ENCODE measurements at places on chromosomes 2 and 18.

- no peak for DNase-seq
- no peaks in the 10 kb centered on the region for H3K36me3 ChIP-seq
- H3K27me3 ChIP-seq, result no peaks in the 10 kb centered on the region
- no peak overlapping the region for H3K4me3 ChIP-seq
These were observed 128.2 kb upstream of the DNAJC10 start for GRCh38 chr2:182587831-182588230.

DNA sequence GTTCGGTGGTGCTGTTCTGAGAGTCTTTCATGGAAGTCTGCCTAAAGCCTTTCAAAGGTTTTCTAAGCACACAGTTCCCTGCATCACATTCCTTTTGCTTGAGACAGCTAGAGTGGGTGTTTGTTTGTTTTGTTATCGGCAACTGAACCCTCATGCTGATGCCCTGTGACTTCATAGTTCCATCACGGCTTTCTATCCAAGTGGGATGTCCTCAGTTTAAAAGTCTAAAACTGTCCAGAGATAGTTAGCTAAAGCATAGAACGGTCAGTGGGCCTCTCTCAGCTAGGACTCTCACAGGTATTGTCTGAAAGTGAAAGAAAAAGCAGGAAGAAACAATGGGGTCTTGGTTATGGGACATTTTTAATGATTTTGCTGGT lies 337.3 kb downstream of the OSR1 start:
- no peaks in the 10 kb centered on the region for H3K36me3 ChIP-seq
- H3K4me1 ChIP-seq, result no peaks in the 10 kb centered on the region
- H3K4me3 ChIP-seq, result no peak overlapping the region
- no peaks in the 10 kb centered on the region for H3K27me3 ChIP-seq

- no peak overlapping the region for H3K27ac ChIP-seq
- no peaks in the 10 kb centered on the region for H3K27me3 ChIP-seq
- peak overlapping the region; percentile 88 for H3K4me3 ChIP-seq
- H3K36me3 ChIP-seq, result no peaks in the 10 kb centered on the region
These were observed 2.0 kb downstream of the MFSD6 start for GRCh38 chr2:190410166-190410565.

GRCh38 chr2:39938035-39938835 lies 159.2 kb upstream of the THUMPD2 start:
- peaks cover 6% of the 10 kb centered on the region for H3K4me1 ChIP-seq
- no peaks in the 10 kb centered on the region for H3K36me3 ChIP-seq
- no peaks in the 10 kb centered on the region for H3K27me3 ChIP-seq

DNA sequence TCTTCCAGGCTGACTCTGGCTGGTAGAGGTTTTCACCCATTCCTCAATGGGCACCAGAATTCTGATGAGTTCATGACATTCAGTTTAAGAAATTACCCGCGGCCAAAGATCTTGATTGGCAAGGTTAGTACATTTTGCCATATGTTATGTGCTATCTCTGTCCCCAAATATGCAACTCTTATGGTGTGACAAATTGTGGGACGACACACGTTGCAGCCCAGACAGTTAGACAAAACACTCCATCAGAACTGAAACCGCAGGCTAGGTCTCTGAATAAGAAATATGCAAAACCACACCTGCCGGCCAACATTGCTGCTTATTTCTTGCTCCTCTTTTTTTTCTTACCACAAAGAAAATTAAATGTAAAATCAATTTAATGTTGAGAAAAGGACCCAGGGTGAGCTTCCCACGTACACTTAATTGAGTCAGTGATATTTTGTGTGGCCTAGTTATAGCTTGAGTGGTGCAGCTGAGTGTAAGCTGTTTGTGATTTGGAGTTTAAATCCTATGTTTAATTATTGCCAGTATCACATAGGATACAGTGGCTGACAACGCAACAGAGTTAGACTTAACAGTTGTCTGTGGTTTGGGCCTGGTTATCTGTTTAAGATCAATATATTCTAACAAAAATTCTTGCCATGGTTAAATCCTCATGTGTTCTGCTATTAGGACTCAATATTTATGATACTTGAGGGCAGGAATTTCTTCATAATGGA lies 35.7 kb upstream of the LTBP1 start:
- H3K27ac ChIP-seq, result no peak overlapping the region
- H3K4me3 ChIP-seq, result no peak overlapping the region
- no peaks in the 10 kb centered on the region for H3K36me3 ChIP-seq
- no peak for DNase-seq

DNA sequence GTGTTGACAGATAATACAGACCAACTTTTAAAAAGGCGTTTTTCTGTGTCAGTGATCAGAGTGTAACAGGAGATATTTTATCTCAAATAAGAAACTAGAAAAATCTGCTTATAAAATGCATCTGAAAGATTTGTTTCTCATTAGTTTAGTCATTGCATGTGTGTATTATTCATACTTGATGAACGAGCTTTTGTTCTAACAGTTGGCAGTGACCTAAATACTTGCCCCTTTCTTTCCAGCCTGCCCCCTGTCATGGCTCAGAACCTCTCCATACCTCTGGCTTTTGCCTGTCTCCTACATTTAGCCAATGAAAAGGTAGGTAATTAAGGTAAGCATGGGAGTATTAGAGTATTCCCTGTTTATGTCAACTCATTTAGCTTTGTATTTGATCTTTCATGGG lies 33.6 kb downstream of the NCAPH start:
- DNase-seq, result no peak
- no peak overlapping the region for H3K27ac ChIP-seq
- no peaks in the 10 kb centered on the region for H3K27me3 ChIP-seq
- H3K4me1 ChIP-seq, result no peaks in the 10 kb centered on the region
- H3K36me3 ChIP-seq, result no peaks in the 10 kb centered on the region

GRCh38 chr2:205758500-205758899 lies 76.2 kb downstream of the NRP2 start:
- H3K27me3 ChIP-seq, result peaks cover 7% of the 10 kb centered on the region
- no peak overlapping the region for H3K27ac ChIP-seq
- no peak overlapping the region for H3K4me3 ChIP-seq
- no peaks in the 10 kb centered on the region for H3K4me1 ChIP-seq
- H3K36me3 ChIP-seq, result no peaks in the 10 kb centered on the region

DNA sequence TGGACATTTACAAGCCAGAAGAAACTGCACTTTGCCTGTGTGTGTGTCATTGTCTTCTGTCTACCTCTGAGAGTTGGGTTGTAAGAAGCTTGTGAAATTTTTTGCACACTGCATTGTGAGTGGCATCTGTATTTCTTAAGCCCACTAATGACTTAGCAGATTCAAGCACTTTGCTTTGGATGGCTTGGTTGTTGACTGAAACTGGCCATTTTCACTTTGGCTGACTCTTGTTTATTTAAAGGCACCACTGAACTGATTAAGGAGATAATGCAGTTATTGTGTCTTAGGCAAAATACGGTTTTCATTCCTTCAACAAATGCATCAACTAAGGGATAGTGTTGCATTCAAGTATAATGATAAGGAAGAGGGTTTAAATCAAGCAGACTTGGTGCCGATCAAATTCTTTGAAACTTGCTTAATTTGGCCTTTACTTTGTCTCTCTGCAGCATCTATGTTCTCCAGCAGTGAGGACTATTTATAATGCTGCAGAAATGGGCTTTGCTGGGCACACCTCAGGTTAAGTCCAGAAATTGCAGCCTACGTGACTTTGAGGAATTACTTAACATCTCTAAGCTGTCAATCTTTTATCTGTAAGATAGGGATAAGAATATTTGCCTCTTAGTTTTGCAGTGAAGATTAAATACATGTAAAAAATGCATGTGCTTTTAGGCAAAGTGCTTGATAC lies 142.0 kb downstream of the CCDC85A start:
- no peaks in the 10 kb centered on the region for H3K4me1 ChIP-seq
- DNase-seq, result no peak
- no peak overlapping the region for H3K27ac ChIP-seq
- H3K4me3 ChIP-seq, result no peak overlapping the region

GRCh38 chr2:44148999-44149398 lies 19.7 kb upstream of the PPM1B start:
- no peak overlapping the region for H3K4me3 ChIP-seq
- H3K36me3 ChIP-seq, result no peaks in the 10 kb centered on the region
- no peaks in the 10 kb centered on the region for H3K4me1 ChIP-seq
- no peak for DNase-seq

- H3K27ac ChIP-seq, result no peak overlapping the region
- H3K27me3 ChIP-seq, result no peaks in the 10 kb centered on the region
- no peaks in the 10 kb centered on the region for H3K4me1 ChIP-seq
- H3K4me3 ChIP-seq, result no peak overlapping the region
- no peaks in the 10 kb centered on the region for H3K36me3 ChIP-seq
These were observed 132.4 kb upstream of the CAVIN2 start for GRCh38 chr2:191979221-191979730.

DNA sequence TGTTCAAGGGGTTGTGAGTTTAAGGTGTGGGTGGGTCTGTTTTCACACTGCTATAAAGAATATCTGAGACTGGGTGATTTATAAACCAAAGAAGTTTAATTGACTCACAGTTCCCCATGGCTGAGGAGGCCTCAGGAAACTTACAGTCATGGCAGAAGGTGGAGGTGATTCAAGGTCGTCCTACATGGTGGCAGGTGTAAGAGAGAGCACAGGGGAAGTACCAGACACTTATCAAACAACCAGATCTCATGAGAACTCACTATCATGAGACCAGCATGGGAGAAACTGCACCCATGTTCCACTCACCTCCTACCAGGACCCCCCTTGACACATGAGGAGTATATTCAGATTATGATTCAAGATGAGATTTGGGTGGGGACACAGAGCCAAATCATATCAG lies 38.0 kb downstream of the RHBDD1 start:
- no peak for DNase-seq
- no peak overlapping the region for H3K27ac ChIP-seq
- H3K4me3 ChIP-seq, result no peak overlapping the region
- no peaks in the 10 kb centered on the region for H3K27me3 ChIP-seq

DNA sequence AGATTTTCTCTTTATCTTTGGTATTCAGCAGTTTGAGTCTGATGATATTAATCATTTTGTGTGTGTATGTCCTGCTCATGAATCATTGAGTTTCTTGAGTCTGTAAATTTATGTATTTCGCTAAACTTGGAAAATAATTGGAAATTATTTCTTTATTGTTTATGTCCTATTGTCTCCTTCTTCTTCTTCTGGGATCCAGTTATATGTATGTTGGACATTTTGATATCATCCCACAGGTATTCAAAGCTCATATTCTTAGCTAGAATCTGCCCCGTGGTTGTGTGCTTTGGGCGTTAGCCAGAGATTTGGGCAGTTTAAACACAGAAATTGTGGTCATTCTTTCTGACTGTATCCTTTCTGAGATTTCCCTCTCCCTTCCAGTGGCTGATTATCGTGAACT lies 243.0 kb upstream of the SPRED2 start:
- no peak for DNase-seq
- no peaks in the 10 kb centered on the region for H3K4me1 ChIP-seq
- peaks cover 12% of the 10 kb centered on the region for H3K36me3 ChIP-seq
- peaks cover 38% of the 10 kb centered on the region for H3K27me3 ChIP-seq
- no peak overlapping the region for H3K4me3 ChIP-seq

DNA sequence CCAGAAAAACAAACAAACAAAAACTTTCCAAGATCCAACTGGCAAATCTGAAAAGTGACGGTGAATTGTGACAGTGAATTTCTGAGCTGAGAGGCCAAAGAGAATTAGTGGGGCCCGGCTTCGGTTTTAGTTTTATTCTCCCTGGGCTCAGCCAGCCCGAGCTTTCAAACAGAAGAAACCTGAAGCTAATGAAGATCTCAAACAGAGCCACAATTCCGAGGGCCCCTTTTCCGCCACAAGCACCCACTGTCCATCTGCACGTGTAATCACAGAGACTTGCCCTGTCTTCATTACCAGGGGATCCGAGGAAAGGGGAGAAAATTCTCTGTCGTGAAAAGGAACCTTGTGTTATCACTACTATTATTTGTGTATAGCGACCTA lies 4.2 kb upstream of the ONECUT2 start:
- peaks cover 61% of the 10 kb centered on the region for H3K27me3 ChIP-seq
- peaks cover 27% of the 10 kb centered on the region for H3K36me3 ChIP-seq
- peaks cover 30% of the 10 kb centered on the region for H3K4me1 ChIP-seq
- H3K4me3 ChIP-seq, result peak overlapping the region; percentile 30
- no peak overlapping the region for H3K27ac ChIP-seq

DNA sequence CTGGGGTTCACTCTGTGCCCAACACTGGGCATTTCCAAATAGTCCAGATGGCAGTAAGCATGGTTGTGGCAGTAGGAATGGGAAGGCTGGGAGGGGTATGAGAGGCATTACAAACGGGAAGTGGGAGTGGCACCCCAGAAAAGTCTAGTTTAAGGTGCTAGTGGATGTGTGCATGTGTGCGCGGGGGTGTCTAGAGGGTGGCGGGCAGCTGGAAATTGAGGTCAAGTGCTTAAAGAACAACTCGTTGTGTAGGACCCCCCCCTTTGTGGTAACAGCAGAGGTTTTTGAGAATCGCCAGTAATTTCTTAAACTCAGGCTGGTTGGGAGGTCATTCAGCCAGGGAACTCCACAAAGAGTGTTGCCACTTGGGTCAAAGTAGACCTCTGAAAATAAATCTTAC lies 69.9 kb downstream of the RHBDD1 start:
- peak; percentile 46 for DNase-seq
- H3K27ac ChIP-seq, result peak overlapping the region; percentile 96
- H3K4me3 ChIP-seq, result peak overlapping the region; percentile 76
- H3K36me3 ChIP-seq, result no peaks in the 10 kb centered on the region
- no peaks in the 10 kb centered on the region for H3K27me3 ChIP-seq

GRCh38 chr2:101984656-101985055 lies 7.1 kb upstream of the IL1R2 start:
- H3K27ac ChIP-seq, result no peak overlapping the region
- no peaks in the 10 kb centered on the region for H3K36me3 ChIP-seq
- H3K4me3 ChIP-seq, result no peak overlapping the region
- peaks cover 15% of the 10 kb centered on the region for H3K4me1 ChIP-seq

- peaks cover 32% of the 10 kb centered on the region for H3K4me1 ChIP-seq
- no peak for DNase-seq
- H3K4me3 ChIP-seq, result peak overlapping the region; percentile 25
- H3K27me3 ChIP-seq, result no peaks in the 10 kb centered on the region
These were observed 15.1 kb downstream of the COBLL1 start for GRCh38 chr2:164826293-164827243.

DNA sequence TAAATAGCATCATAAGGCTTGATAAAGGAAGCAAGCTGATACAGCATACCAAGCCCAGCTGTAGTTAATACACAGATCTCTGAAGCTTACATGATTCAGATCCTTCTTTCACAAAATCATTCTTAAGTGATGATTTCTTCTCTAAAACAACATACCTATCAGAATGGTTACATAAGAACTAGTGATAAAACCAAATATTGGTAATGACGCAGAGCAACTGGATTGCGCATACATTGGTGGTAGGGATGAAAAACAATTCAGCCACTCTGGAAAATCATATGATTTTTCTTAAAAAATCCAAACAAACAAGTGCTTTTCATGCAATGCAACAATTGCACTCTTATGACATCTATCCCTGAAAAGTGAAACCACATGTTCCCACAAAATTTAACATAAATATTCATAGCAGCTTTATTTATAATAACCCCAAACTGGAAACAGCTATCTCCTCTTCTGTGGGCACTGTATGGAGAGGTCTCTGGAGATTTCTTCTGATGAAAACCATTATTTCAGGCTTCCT lies 153.6 kb upstream of the DSEL start:
- no peaks in the 10 kb centered on the region for H3K36me3 ChIP-seq
- DNase-seq, result no peak
- no peak overlapping the region for H3K4me3 ChIP-seq
- no peak overlapping the region for H3K27ac ChIP-seq

- H3K27me3 ChIP-seq, result no peaks in the 10 kb centered on the region
- H3K27ac ChIP-seq, result peak overlapping the region; percentile 95
- H3K4me3 ChIP-seq, result peak overlapping the region; percentile 4
- H3K36me3 ChIP-seq, result peaks cover 45% of the 10 kb centered on the region
- peaks cover 88% of the 10 kb centered on the region for H3K4me1 ChIP-seq
These were observed 17.9 kb downstream of the MGAT5 start for GRCh38 chr2:134271758-134272157.
